ENCODE measurements at places on chromosomes 5 and 9. TPM values are rescaled to one million over a fixed set of nuclear protein-coding genes. Genes with fewer than 3 reads are reported as not detected.

Gene CEL
- 1.5 TPM for total RNA-seq

Gene SLC25A48
- 0.18 TPM for total RNA-seq

Gene TAF11L10
- not detected for total RNA-seq

Gene IL3
- total RNA-seq, result not detected

Gene PDE6A
- not detected for total RNA-seq

Gene MUSK
- total RNA-seq, result 13.2 TPM

- DNase-seq, result no peak
- H3K27me3 ChIP-seq, result no peaks in the 10 kb centered on the region
- H3K27ac ChIP-seq, result no peak overlapping the region
- H3K36me3 ChIP-seq, result no peaks in the 10 kb centered on the region
These were observed 19.9 kb downstream of the MED10 start for GRCh38 chr5:6358434-6358820.

- no peak overlapping the region for H3K4me3 ChIP-seq
- H3K27ac ChIP-seq, result no peak overlapping the region
- H3K4me1 ChIP-seq, result peaks cover 11% of the 10 kb centered on the region
- no peaks in the 10 kb centered on the region for H3K27me3 ChIP-seq
- DNase-seq, result peak; percentile 63
These were observed 89.0 kb upstream of the NIPAL4 start for GRCh38 chr5:157370967-157371366.

- no peak overlapping the region for H3K27ac ChIP-seq
- H3K4me1 ChIP-seq, result no peaks in the 10 kb centered on the region
- H3K36me3 ChIP-seq, result no peaks in the 10 kb centered on the region
- no peak for DNase-seq
These were observed 18.0 kb upstream of the ATP10B start for GRCh38 chr5:160869989-160870521.

DNA sequence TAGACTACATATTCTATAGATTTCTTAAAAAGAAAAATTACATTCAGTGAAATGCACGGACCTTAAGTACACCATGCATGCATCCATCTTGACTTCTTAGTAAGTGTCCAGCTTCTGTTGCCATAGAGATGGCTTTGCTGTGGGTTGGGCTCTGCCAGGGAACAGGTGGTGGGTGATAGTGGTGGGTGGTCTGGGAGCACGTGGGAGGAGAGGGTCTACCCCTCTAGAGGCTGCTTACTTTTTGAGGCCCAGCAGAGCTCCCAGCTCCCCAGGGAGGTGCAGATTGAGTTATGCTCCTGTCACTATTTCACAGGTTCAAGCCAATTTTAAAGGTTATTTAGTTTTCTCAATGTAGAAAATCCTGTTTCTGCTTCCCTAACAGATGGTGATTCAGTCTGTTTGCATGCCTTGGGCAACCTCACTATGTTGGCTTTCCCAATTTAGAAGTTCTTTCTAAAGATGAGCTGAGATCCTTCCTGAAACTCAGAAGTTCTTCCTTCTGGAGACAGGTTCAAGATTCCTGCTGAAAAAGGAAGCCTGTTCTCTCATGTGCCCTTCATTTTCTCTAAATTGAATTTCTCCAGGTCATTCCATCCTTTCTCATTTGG lies 107.4 kb upstream of the LHFPL2 start:
- no peaks in the 10 kb centered on the region for H3K27me3 ChIP-seq
- H3K27ac ChIP-seq, result no peak overlapping the region
- H3K4me3 ChIP-seq, result no peak overlapping the region

GRCh38 chr5:62284946-62285891 lies 20.8 kb upstream of the KIF2A start:
- H3K27me3 ChIP-seq, result no peaks in the 10 kb centered on the region
- H3K36me3 ChIP-seq, result no peaks in the 10 kb centered on the region
- no peak for DNase-seq
- no peaks in the 10 kb centered on the region for H3K4me1 ChIP-seq
- H3K27ac ChIP-seq, result no peak overlapping the region
- no peak overlapping the region for H3K4me3 ChIP-seq

- H3K27me3 ChIP-seq, result no peaks in the 10 kb centered on the region
- peak overlapping the region; percentile 94 for H3K27ac ChIP-seq
- DNase-seq, result peak; percentile 76
- no peak overlapping the region for H3K4me3 ChIP-seq
- H3K36me3 ChIP-seq, result peaks cover 51% of the 10 kb centered on the region
- peaks cover 32% of the 10 kb centered on the region for H3K4me1 ChIP-seq
These were observed 2.0 kb downstream of the EIF4EBP3 start for GRCh38 chr5:140549237-140550144.

GRCh38 chr5:89064736-89065135 lies 181.8 kb upstream of the MEF2C start:
- H3K27ac ChIP-seq, result no peak overlapping the region
- H3K27me3 ChIP-seq, result no peaks in the 10 kb centered on the region
- no peaks in the 10 kb centered on the region for H3K36me3 ChIP-seq
- H3K4me1 ChIP-seq, result no peaks in the 10 kb centered on the region

DNA sequence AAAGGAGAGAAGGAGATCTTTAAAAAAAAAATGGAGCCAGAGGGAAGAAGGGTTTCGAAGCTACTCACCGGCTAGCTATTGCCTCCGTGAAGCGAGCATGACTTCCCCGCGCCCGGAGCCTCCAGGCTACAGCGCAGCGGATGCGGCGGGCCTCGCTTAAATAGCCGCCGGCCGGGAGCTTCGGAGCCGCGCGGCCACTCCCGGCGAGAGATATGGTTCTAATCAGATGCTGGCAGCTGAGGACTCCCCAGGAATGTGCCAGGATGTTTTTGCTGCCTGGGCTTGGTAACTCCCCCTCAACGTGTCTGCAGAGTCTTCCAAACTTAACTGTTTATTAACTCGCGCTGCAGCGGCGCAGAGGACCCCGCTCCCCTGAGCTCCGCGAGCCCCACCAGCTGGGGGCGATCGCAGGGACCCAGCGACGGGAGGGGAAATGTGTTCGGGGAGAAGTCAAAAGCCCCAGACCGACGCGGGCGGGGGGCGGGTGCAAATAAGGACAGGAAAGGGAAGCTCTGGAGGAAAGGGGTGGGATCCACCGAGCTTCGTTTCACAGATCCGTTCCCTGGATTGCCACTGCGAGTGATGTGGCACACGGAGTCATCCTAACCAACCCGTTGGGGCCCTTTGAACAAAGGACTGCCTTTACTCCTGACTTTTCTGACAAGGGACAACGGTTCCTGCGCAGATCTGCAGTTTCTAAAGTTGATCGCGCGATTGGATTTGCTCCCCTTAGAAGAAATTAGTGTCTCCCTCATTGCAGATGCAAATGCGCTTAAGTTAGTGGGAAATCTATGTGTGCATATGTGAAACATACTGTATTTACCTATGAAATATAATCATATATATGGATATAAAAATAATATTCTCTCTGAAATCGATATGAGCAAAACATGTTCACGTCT lies at the start of gene DAB2:
Gene DAB2 (minus strand): TSS at position 245 of the 902 bp plus-strand sequence. CDS start 30,660 bp downstream, outside the sequence.
- no peaks in the 10 kb centered on the region for H3K27me3 ChIP-seq
- peak within 1 kb of the TSS; percentile 77 for H3K4me3 ChIP-seq
- peak within 1 kb of the TSS; percentile 90 for H3K27ac ChIP-seq
- DNase-seq, result peak; percentile 97
- peaks cover 22% of the 10 kb centered on the region for H3K4me1 ChIP-seq

DNA sequence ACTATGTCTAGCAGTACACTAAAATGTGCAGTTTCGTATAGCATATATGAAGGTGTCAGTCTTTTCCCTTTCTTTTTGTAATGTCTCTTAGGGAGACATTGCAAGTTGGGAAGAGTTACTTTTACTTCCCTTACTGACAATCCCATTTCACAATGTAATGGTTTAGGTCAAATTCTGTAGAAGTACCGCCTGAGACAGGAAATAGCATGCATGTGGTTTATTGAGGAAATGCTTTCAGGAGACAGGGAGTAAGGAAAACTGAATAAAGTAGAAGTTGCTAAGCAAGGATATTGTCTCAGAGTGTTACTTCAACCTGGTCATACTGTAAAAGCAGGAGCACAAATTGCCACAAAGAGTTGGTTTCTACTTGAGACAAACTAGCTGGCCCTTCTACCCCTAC lies 32.1 kb upstream of the MSANTD3 start:
- no peaks in the 10 kb centered on the region for H3K4me1 ChIP-seq
- no peaks in the 10 kb centered on the region for H3K27me3 ChIP-seq
- peak; percentile 17 for DNase-seq
- no peak overlapping the region for H3K4me3 ChIP-seq
- no peak overlapping the region for H3K27ac ChIP-seq

DNA sequence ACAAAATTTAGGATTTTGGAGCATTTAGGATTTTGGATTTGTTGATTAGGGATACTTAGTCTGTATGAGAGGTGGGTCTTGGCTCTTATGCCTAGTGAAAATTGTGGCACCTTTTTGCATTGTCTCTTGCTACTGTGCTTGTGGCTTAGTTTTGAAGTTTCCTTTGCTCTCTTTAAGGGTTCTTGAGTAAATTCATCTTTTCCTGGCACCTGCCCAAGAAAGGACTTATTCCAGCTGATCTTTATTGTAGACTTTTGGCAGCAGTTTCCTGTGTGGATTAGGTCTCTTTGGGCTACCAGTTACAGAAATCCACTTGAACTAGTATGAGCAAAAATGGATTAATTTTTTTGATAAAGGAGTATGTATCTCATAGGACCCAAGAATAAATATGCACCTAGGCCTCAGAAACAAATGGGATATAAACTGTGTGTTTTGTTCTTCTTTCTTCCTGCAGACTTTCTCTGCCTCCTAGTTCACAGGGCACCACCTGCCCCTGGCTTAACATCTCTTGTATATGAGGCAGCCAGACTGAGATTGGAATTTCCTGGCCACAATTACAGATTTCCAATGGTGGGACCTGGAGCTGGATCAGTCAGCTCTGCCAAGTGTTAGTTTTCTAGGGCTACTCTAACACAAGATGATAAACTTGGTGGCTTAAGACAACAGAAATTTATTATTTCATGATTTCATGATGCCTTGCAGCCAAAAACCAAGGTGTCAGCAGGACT lies 44.6 kb downstream of the FOCAD start:
- peak; percentile 59 for DNase-seq
- H3K4me3 ChIP-seq, result no peak overlapping the region
- no peak overlapping the region for H3K27ac ChIP-seq
- no peaks in the 10 kb centered on the region for H3K27me3 ChIP-seq
- peaks cover 4% of the 10 kb centered on the region for H3K4me1 ChIP-seq

- peak; percentile 67 for DNase-seq
- H3K4me3 ChIP-seq, result no peak overlapping the region
- H3K4me1 ChIP-seq, result peaks cover 16% of the 10 kb centered on the region
- H3K27me3 ChIP-seq, result no peaks in the 10 kb centered on the region
- peaks cover 55% of the 10 kb centered on the region for H3K36me3 ChIP-seq
These were observed 21.3 kb downstream of the AKNA start for GRCh38 chr9:114366334-114367128.

DNA sequence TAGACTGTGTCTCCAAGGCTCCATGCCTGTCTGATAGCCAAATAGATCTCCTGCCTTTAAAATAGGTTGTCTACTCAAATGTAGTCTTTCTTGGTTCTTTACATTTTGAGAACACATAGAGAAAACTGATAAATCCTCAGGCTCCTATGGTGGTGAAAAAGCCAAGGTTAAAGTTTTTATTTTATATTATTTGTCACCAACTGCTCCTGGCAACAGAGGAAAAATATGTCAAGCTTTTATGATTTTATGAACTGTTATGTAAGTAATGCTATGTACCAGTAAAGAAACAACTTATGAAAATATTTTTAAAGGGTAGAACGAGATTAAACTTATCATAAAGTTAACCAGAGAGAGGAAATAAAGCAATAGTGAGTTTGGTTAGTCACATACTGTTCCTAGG lies 222.8 kb downstream of the NR2F1-AS1 start:
- DNase-seq, result no peak
- H3K27me3 ChIP-seq, result no peaks in the 10 kb centered on the region
- H3K36me3 ChIP-seq, result no peaks in the 10 kb centered on the region
- H3K4me3 ChIP-seq, result no peak overlapping the region

DNA sequence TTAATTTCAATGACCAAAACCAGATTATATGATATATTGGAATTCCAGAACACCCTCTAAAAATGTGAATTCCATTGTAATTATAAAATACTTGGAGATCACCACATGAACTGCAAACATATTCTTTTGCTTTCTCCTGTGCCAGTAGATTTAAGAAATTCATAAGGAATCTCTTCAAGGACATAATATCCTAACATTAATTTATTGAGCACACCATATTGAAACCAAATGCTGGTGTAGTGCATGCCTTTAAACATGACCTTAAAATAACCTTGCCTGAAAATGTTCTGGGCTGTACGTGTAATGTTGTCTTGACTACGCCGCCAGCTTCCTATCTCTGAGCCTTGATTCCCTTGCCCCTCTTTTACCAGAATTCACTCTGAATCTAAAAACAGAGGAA lies 205.0 kb upstream of the ACTBL2 start:
- H3K27me3 ChIP-seq, result no peaks in the 10 kb centered on the region
- no peaks in the 10 kb centered on the region for H3K36me3 ChIP-seq
- peaks cover under 1% of the 10 kb centered on the region for H3K4me1 ChIP-seq

DNA sequence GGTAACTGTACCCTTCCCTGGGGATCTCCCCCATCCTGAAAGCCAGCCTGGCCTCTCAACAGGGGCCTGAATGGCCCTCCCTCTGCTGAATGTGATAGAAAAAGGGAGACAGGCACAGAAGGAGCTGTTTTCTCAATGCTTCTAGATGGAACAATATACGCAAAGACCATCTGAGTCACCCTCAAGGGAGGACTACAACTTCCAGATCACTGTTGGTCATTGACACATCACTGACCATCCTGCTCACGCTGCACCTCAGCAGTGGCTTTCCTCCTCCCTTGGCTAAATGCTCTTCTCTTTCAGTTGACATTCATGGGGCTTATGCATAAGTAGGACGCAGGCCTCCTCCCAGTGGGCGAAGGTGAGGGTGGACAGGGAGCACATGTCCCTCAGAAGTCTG lies 112.2 kb upstream of the SHB start:
- no peak for DNase-seq
- H3K27ac ChIP-seq, result no peak overlapping the region
- no peaks in the 10 kb centered on the region for H3K36me3 ChIP-seq

GRCh38 chr5:77867194-77867691 lies 91.1 kb upstream of the TBCA start:
- H3K4me1 ChIP-seq, result no peaks in the 10 kb centered on the region
- H3K27ac ChIP-seq, result no peak overlapping the region
- H3K4me3 ChIP-seq, result no peak overlapping the region

GRCh38 chr9:126301985-126302603 lies 24.5 kb upstream of the MVB12B start:
- H3K4me1 ChIP-seq, result peaks cover 26% of the 10 kb centered on the region
- no peak overlapping the region for H3K4me3 ChIP-seq
- peak; percentile 77 for DNase-seq
- H3K36me3 ChIP-seq, result no peaks in the 10 kb centered on the region
- peaks cover 2% of the 10 kb centered on the region for H3K27me3 ChIP-seq

DNA sequence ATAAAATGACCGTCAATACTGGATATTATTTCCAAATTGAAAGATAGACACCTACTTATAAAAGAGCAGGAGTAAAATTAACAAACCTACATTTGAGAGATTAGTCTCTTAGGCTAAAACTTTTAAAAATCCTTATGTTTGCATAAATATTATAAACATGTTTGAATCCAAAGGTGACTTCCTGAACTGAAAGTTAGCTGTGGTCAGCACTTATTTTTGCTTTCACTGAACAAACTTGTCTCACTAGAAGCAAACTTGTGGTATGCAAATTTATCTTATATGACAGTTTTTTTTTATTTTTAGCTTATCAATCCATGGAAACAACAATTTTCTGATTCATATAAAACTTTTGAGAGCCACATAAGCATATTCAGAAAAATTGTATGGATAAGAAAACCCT lies 502.6 kb upstream of the COX7C start:
- no peaks in the 10 kb centered on the region for H3K36me3 ChIP-seq
- no peak overlapping the region for H3K4me3 ChIP-seq
- no peaks in the 10 kb centered on the region for H3K27me3 ChIP-seq
- H3K4me1 ChIP-seq, result no peaks in the 10 kb centered on the region

All from muscle of leg (tissue), 16 donors.